ENCODE measurements at places on chromosomes 5 and 9.

GRCh38 chr5:170113522-170113900 is 7.8 kb downstream of the FOXI1 start:
- DNase-seq: no peak

DNA sequence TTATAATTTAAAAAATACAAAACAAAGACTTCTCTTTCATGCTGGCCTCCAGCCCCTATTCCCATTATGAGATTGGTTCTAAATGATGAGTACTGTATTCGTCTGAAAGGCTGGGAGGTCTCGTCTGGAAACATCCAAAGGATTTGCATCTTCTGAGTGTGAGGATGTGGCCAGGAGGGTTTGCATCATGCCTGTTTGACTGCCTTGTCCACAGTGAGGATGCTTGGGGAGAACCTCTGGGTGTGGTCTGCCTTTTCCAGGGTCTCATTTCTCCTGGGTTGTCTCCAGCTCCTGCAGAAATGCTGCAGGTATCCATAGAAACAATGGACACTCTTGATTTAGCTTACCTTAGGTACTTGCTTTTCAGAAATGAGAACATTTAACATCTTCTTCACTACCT is 26.4 kb upstream of the CXCL14 start:
- no peak for DNase-seq

DNA sequence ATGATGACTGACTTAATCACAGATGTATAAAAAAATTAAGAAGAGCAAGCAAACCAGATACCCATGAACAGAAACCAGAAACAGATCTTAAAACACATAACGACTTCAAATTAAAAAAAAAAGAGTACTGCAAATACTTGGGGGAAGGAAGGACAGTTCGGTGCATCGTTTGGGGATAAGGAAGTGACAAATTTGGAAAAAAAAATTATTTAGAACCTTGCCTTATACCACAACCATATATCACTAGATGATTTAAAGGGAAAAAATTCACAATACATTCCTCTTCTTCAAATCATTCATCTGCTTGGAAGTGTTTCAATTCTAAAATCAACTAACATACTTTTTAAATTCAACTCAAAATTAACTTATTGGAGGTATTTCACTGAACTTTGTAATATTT is 1038.6 kb upstream of the DMAC1 start:
- DNase-seq: no peak

GRCh38 chr5:89036166-89036565 is 153.2 kb upstream of the MEF2C start:
- DNase-seq: no peak

DNA sequence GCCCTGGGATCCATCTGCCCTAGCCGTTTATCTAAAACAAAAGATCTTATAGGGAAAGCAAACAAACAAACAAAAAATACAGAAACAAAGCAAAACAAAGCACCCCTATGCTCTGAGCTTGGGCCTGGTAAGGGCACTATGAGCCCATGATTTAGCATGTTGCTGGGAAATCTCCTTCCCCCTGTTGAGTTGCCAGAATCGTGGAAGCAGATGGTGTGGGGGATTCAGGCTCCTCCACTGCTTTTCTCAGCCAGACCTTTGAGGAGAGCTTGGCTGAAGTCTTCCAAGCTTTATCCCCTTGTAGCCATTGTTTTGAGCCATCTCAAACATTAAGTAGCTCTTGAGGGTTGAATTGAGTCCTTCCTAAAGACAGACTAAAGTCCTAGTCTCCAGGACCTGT is 29.9 kb downstream of the TMC1 start:
- DNase-seq: no peak

DNA sequence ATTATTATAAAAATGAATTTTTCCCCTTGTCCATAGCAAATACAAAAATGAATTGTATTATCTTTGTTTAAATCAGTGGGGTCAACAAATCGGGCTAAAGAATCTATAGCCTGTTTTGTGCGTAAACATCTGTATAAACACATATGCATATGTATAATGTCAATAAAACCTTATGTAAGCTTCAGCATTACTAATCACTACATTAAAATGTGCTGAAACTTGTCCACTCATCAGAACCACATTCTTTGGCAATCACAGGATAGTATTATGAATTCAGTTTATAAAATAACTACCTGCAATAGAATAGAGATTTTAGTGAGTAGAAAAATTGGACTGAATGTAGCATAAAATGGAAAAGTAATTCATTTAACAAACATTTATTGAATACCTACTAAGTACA is 30.6 kb downstream of the RGMB start:
- DNase-seq: no peak

DNA sequence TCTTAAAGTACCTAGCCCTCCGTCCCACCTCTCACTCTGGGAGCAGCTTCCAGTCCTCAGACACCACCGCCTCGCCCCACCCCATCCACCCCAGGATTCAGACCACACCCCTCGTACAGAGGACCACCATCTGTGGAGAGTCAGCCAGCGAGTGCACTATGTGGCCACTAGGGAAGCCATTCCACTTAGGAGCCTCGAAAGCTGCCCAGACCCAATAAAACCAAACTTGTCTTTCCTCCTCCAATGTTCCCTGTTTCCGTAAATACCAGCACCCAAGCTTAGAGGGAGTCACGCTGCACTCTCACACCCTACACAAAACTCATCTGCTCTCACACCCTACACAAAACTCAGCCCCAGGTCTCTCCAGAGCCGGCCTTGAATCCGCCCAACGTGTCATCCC is 1.9 kb downstream of the GCNT4 start:
- no peak for DNase-seq

GRCh38 chr9:126664900-126665643 is 51.3 kb downstream of the LMX1B start:
- no peak for DNase-seq

DNA sequence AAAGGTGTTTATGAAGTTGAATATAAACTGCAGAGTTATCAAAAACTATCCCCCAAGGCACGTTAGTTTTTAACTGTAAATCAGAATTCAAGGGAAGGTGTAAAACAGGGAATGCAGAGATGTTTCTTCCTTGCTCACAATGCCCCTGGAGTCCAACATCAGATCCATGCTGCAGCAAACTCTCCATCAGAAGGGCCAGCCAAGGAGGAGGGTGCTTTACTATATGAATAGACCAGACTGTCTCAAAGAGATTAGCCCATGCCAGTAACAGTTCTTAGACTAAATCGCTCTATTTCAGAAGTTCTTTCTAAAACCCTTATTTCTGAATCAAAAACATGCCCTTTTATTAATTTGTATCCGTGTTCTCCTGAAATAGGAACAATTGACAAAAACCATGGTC is 362.8 kb upstream of the RPS23 start:
- no peak for DNase-seq

DNA sequence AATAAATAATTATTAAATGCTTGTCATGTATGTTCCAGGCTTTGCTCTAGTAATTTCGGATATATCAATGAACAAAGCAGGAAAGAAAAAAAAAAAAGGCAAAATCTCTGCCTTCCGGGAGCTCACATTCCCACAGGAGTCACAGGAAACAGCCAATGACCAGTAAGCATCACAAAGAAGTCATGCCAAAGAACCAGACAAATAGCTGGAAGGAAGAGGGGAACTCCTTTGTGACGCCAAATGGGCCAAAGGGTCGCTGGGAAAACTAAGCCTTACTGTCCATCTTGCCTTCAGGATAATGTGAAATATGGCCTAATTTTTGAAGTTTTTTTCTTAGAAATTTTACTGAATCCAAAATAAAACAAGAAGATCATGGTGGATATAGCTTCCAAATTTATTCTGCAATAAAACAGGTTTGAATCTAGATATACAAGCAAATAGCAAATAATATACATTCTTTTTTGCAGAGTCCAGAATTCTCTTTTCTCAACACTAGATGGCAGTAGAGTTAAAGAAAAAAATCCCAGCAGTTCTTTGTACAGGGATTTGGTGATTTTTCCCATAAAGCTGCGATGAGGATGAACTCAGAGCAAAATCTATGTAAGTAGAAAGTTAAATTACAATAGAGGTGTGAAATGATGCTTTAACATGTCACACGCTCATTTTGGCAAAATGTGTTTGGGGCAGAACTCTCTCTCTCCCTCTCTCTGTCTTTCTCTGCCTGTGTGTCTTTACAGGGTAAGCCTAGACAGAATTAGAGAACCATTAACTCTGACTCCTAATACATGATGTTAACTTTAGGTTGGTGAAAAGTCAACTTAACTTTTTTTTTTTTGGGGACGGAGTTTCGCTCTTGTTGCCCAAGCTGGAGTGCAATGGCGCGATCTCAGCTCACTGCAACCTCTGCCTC is 60.0 kb upstream of the TUT7 start:
- no peak for DNase-seq

DNA sequence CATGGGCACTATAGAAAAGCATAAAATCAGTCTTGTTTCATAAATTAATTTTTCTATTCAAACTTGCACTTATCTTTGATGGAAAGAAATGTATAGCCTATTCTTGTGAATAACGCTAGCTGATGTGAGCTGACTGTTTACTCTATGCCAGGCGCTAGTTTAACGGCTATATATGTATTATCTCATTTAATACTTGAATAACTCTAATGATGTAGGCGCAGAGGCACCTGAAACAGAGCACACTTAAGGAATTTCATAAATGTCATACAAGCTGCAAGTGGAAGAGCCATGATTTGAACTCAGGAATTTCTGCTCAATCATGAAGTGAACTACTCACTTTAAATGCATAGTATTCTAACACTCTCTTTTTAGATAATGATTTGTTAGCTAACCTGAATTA is 551.8 kb downstream of the PDE4D start:
- no peak for DNase-seq

Data from activated T-cell treated with anti-CD3 and anti-CD28 coated beads for 24 hours (primary cell).